Stimulated activated CD4-positive, alpha-beta T cell treated with anti-CD3 and anti-CD28 coated beads, Interleukin-12 subunit alpha, Interleukin-12 subunit beta, amount 100 ng/mL, for 48 hours (primary cell): ENCODE measurements at places on chromosomes 11 and 22.

DNA sequence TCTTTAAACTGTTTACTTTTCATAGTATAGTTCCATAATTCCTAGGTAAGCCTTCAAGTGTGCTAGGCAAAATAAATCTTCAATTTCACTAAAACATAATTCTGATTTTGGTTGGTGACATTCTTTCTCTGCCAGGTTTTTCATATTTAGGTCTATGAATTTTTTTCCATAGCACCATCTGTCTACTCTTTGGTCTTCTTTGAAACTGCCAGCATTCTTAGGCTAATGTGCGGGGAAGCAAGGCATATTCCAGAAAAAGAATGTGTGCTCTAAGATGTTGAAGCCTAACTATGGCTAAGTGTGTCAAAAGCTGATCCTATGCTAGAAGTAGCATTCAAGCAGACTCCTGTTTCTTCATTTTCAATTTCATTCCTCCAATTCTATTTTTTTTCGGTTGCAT, 213.9 kb upstream of the C11orf87 start:
- DNase-seq: no peak

DNA sequence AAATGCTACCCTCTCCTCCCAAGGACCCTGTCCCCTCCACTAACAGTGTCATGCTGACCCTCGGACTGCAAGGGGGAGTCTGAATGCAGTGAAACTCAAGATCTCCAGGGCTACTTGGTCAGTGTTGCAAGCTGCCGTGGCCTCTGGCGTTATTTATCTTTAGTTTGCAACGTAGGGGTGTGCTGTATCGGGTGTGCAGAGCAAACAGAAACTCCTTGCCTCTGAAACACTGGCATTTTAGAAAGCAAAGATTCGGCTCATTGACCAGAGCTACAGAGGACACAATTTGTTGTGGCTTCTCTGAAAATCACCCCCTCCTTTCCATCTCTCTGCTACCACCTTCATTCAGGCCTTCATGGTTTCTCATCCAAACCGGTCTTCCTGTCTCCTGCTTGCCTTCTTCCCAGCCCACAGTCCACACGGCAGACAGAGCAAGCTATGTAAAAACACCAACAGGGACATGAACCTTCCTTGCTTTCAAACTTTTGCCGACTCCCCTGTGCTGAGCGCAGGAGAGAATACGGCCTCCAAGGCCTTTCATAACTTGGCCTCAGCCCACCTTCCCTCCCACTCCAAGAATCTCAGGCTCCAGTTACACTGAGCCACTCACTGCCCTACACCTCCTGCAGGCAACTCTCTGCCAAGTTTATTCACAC, 14.9 kb downstream of the FZD4 start:
- DNase-seq: no peak

DNA sequence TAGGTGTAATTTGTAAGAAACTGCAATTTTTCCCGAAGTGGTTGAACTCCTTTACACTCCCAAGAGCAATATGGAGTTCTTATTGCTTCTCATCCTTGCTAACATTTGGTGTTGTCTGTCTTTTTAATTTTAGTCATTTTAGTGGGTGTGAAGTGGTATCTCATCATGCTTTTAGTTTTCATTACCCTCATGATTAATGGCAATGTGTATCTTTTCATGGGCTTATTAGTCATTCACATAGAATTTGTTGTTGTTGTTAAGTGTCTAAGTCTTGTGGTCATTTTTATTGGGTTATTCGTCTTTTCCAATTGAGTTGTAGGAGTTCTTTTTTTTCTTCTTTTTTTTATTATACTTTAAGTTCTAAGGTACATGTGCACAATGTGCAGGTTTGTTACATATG, 238.3 kb upstream of the SESN3 start:
- DNase-seq: no peak

- no peak for DNase-seq
These were observed 56.1 kb downstream of the IGLL5 start for GRCh38 chr22:22943521-22944267.

DNA sequence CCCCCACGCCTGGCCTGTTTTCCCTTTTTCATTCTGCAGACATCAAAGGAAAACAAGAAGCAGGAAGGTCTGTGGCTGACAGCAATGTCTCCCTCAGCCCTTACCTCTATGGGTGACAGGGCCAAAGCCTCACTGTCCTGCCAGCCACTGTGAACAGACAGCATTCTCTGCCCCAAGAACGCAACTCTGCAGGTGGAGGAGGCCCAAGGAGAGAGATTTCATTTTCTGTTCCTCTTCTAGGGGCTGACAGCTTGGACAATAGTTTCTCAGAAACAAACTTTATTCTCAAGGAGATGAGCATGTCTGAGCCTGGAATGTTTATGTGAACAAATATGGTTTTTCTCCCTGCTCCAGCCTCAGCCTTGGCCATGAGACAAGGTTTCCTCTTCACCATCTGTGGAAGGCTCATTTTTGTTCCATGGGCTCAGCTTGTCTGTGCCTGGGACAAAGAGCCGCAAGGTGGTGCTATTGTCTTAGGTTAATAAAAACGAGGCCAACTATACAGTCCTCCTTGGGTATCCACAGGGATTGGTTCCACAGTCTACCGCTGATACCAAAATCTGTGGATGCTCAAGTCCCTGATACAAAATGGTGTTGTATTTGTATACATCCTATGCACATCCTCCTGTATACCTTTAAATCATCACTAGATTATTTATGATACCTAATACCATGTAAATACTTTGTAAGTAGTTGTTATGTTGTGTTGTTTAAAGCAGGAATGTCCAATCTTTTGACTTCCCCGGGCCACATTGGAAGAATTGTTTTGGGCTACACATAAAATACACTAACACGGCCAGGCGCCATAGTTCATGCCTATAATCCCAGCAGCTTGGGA, 5.8 kb downstream of the PIWIL3 start:
- DNase-seq: peak; percentile 42

DNA sequence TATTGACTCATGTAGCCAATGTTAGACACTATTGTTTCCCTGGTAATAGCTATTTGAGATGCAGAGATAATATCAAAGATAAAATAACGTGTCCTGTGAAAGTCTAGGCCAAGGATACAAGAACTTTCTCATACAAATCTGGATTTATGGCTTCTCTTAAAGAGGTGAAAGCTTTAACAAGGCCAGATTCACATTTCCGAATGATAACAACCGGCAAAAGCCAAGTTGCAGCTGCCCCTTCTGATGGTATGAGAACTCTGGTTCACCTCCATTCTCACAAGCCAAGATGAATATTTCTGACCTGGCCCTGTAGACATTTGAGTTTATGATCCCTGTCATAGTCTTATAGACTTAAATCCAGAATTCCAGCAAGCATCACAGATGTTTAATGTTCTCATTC, 230.4 kb upstream of the ZC3H12C start:
- no peak for DNase-seq

- DNase-seq: no peak
These were observed 4.2 kb downstream of the C11orf91 start for GRCh38 chr11:33696411-33696810.

DNA sequence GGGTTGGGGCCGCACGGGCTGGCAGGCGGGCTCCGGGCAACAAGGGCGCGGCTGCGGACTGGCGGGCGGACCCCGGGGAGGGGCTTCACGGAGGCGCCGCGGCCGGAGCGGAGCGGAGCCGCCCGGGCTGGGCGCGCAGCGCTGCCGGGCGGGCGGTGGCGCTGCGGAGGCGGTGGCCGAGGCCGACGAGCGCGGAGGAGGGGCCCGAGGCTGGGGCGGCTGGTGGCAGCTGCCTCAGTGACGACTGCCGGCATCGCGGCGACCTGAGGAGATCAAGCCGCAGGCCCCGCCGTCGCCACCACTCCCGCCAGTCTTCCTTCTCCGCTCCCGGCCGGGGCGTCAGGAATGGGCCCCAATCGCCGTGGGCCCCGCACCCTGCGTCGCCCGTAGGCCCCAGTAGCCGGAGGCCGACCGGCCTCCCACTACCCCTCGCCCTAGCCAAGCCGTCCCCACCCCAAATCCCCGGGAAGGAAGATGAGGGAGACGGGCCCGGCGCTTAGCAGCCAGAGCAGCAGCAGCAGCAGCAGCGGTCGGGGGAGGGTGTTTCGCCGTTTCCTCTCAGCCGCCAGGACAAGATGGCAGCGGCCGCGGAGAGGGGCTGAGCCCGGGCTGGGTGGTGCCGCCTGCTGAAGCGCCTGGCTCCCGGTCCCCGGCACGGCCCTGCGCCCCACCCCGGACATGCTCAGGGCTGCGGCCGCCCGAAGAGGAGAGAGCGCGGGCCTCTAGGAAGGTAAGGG, at the start of gene HIPK3:
Gene HIPK3, plus strand, starts transcription at position 222 of the 737 bp plus-strand sequence.
- peak; percentile 56 for DNase-seq

DNA sequence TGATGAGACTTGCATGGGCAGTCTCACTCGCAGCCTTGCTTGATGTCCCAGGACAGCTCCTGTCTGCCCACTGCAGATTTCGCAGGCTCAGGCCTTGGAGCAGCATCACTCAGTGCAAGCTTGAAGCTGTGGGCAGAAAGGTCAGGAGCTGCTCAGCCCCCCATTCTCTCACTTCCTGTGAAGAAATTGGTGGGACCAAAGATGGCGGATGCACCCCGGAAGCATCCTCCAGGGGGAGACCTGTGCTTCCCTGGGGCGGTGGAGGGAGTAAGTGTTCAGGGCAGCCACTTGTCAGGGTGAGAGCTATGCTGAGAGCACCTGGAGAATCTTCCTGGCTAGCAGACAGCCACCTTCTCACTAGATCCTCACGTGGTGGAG, 11.3 kb downstream of the PLAAT2 start:
- no peak for DNase-seq

DNA sequence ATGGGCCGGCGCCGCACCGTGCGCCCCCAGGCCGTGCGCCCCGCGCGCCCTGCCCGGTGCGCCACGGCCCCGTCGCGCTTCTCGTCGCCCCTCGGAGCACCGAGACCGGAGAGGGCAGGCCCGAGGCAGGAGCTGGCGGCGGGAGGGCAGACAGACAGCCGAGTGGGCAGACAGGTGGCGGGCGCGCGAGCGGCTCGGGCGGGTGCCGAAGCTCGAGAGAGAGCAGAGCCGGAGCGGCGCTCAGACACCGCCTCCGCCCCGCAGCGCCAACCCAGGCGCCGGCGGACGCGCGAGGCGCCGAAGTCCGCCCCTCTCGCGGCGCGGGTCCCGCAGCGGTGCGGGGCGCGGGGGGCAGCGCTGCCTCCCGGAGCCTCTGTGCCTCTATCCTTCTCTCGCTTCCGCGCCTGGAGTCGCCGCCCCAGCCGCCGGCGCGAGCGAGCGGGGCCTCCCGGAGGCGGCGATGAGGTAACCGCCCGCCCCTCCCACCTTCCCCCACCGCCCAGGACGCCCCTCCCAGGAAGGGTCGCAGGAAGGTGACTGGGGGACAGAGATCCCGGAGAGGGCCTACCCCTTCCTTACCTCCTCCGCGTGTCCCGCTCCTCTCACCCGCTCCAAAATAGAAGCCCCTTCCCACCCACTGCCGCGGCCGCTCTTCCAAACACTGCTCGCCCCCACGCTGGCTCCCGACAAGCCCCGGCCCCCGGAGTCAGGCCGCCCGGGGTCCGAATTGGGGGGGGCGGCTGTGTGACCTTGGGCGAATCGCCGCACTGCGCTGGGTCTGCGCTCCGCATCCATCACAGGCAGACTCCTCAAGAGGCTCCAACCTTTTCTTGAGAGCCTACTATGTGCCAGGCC, at the start of gene RASL10A:
Gene RASL10A, minus strand, starts transcription at position 412 of the 855 bp plus-strand sequence. CDS start 451 bp downstream, outside the sequence.
- no peak for DNase-seq

DNA sequence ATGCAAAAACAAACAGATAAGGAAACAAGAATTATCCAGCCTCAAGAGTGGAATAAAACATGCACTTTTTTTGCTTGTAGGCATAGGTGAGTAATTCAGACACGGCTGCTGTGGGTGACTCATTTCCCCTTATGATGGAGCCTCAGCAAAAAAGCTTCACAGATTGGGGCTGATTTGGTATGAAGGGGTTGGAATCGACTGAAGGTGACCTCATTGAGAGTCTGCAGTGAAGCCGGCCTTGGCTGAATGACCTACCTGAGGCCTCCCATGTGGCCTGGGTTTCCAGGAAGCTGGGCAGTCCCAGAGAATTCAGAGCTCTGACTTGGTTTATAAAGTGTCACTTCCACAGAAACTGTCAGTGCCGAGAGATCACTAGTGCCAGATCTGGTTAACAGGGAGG, 34.2 kb upstream of the VPREB1 start:
- peak; percentile 62 for DNase-seq

GRCh38 chr11:18265949-18266348, at the start of gene SAA1:
SAA1 (plus strand) TSS chr11:18266264; CDS start chr11:18266888, 624 bp downstream.
- no peak for DNase-seq

DNA sequence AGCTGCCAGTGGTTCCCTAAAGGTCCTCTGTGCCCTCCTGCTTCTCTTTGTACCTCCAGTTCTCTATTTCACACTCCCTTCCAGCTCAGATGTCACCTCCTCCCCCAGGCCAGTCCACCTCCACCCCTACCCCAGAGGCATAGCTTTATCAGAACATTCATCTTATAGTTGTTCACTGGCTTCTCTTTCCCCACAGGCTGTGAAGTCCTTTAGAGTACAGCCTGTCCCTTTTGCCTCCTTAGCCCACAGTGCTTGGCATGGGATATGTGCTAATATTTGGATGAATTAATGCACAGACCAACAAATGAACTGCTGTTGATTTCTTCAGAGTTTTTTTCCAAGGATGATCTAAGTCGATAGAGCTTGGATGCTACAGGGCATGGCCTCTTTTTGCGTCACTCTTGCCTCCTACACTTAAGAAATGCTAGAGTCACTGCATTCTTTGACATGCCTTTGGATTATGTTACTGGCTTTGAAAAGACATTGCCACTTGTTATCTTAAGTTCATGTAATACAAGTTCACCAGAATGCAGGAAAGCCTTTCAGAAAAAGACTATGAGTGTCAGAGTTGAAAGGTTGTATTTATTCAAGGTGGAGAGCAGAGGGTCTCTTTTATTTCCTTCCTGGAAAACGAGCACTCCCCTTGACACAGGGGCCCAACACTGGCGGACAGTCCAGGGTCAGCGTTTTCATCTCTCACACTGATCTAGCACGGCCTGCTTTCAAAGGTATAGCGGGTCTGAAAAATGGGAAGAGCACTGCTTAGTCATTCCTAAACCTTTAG, 75.7 kb downstream of the PISD start:
- no peak for DNase-seq

GRCh38 chr11:66951135-66951534, 7.0 kb downstream of the PC start:
- DNase-seq: no peak

GRCh38 chr11:69509381-69509780, 27.9 kb downstream of the LINC01488 start:
- DNase-seq: no peak

GRCh38 chr11:86787018-86787536, 13.3 kb upstream of the PRSS23 start:
- DNase-seq: no peak
